ENCODE measurements at places on chromosomes 12 and 14.

GRCh38 chr14:34387974-34388516 lies 74.0 kb downstream of the SPTSSA start:
- DNase-seq = no peak

DNA sequence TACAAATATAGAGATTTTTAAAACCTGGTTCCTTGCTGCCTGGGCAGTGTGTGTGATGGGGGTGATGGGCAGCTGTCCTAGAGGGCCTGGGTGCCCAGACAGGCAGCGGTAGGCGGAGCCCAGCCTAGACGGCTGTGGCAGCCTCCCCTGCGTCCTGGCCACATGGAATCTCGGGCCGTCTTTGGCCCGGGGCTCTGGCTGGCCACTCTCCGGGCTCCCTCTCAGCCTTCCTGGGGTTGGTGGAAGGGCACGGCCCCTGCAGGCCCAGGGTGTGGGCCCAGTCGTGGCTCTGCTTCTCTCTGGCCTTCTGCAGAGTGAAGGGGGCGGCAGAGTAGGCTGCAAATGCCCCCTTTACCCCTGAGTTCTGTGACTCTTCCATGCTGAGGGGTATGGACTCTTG lies 2.3 kb downstream of the LRTM2 start:
- DNase-seq = no peak

GRCh38 chr14:31864937-31865855 lies 211.9 kb upstream of the ARHGAP5 start:
- no peak for DNase-seq

DNA sequence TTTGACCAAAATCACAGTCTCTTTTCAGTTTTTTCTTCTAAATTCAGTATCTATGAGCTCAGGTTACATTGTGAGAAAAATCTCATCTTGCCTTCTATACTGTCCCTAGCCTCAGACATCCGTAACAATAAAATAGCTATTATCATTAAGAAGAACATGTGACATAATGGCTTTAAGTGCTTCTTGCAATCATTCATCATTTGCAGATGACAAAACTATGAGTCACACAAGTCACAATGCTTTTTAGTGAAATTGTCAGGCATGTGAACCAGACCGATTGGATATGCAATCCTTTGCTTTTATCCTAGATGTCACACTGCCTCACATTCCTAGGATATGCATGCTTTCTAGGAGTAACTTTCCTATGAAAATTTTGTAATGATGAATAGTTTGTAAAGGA lies 313.1 kb downstream of the SLC6A15 start:
- DNase-seq = no peak

GRCh38 chr14:50452979-50453705 lies 56.5 kb upstream of the CDKL1 start:
- no peak for DNase-seq

Measured in stimulated activated CD4-positive, alpha-beta T cell treated with anti-CD3 and anti-CD28 coated beads, Interleukin-4, amount 100 ng/mL, for 1 hour (primary cell).